CD4-positive, alpha-beta T cell treated with Interleukin-1 beta for 1 hour (primary cell): ENCODE measurements at places on chromosomes 6 and 20.

DNA sequence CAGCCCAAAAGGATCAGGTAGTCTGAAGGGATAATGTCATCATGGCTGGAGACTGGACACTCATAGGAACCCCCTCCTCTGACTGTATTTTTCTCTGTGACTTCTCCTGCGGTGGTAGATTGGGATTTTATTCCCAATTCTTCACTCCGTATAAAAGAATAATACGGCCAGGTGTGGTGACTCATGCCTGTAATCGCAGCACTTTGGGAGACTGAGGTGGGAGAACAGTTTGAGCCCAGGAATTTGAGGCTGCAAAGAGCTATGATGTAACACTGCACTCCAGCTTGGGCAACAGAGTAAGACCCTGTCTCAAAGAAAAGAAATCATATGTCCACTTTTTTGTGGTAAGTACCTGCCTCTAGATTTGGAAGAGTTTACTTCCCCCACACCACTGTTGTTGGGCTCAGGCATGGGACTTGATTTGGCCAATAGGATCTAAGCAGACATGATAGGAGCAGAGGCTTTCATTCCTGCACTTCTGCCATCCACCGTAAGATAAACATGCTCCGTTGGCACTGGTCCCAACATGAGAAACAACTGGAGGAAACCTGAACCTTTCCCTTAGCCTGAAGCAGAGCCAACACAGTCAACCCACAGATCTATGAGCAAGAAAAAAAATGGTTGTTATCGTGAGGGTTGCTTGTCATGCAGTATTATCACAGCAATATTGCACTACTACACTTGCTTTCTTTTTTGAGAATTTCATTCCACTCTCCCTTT, 82.0 kb downstream of the JPH2 start:
- DNase-seq = no peak

DNA sequence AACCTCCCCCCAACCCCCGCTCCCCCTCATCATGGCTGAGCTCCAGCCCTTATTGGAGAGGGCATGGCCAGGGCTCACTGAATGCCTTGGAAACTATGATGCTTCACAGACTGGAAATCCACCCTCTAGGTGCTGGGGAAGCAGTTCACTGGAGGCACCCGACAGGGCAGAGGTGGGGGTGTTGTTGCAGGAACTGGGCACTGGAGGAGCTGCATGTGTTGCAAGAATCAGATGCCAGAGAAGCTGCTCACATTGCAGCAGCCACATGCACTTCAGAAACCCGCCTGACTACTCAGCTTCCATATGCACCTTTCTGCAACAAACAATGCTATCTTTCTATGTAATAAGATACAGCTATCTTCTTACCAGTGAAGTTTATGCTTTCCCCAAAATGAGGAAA, 7.9 kb upstream of the TBPL1 start:
- DNase-seq = no peak

GRCh38 chr20:51423810-51424209, 118.7 kb downstream of the NFATC2 start:
- no peak for DNase-seq

DNA sequence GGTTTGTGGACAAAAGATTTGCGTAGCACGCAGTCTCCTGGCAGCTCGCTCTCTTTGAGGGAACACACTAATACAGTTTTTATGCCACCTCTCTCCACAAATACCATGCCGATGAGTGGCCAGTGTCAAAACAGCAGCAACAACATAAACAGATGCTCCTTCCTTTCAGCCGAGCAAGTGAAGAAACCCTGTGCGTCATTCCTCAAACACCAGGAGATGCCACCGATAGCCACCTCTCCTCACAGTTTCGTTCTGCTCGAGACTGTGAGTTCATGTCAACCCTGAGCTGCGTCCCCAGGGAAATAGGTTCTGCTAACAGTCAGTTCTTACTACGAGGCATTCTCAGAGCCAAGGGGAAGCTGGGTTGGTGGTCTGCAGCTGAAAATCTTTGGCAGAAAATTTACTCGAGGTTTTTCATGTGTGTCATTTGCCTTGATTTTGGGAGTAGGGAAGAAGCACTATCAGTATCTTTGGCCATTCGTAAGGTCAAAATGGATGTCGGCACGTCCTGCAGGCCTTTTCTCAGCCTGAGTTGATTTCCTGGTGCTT, 59.9 kb downstream of the EYA2 start:
- no peak for DNase-seq

DNA sequence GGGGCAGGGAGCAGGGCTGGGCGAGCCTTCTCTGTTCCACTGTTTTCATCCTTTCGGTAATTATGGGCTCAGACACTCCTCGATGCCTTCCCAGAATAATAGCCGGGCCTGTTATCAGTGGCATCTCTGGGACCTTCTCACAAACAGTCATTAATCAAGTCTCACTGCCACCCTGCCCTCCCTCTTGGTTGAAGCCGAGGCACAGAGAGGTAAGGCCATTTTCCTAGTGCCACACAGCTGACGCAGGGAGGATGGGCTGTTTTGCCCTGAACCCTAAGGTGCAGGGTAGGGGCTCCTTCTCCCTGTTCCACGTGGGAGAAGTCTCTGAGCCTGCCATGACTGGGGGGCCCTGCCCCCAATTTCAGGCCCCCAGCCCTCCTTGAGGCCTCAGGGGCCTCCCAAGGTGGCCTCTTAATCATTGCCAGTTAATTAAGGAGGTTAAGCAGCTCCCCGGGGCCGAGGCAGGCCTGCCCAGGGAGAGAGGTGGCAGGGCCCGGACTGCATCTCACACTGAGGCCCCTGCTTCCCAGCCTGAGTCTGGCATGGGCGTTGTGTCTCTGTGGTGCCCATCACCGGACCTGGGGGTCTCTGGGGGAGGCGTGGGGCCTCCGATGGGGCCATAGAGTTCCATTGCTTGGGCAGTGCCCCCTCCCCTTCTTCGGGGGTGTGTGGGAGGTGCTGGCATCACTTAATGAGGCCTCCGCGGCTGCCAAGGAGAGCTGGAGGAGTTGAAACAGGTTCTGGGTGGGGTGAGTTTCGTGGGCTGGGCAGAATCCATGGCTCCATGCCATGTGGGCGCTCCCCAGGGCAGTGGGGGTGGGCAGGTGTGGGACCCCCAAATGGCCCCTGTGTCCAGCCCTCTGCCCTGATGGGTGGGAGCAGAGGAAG, 42.9 kb downstream of the CEBPB start:
- no peak for DNase-seq

GRCh38 chr6:138577151-138577915, 78.0 kb upstream of the NHSL1 start:
- DNase-seq = no peak

- DNase-seq = peak; percentile 64
These were observed 44.1 kb downstream of the NHSL1 start for GRCh38 chr6:138454981-138455706.

GRCh38 chr6:14852375-14852774, 393.5 kb upstream of the JARID2 start:
- DNase-seq = no peak

DNA sequence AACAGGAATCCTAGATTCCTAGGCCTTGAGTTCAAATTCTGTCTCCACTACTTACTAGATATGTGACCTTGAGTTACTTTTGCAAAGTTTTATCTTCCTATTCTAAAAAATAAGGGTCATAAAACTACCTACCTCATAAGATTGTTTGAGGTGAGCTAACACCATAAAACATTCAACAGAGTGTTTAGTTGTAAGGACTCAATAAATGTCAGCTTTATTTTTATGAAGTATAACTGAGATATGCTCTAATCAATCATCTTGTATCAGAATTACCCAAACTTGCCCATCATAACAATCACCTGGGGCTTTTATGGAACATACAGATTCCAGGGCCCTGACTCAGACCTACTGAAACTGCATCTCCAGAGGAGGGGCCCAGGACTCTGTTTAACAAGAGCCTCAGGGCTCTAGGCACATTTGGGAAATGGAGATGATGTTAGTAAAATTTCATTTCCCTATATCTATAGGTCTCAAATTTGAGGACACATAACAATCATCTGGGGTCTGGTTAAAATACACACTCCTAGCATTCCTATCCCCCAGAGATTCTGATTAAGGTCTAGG, 35.5 kb upstream of the MRAP2 start:
- no peak for DNase-seq

DNA sequence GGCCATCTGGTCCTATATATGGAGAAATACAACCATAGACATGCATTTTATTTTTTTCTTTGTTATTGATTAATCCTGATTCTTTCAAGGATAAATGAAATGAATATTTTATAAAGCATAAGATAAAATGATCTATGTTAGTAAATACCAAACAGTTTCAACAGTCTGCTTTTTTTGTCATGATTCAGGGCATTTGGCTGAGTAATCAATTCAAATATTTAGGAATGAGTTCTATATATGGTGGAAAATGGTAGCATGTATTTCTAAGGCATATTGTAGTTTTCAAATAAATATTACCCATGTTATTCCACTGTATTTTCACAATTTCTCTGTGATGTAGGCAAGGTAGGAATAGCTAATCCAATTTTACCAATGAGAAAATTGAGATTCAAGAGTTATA, 287.5 kb upstream of the FKBP1C start:
- DNase-seq = no peak

DNA sequence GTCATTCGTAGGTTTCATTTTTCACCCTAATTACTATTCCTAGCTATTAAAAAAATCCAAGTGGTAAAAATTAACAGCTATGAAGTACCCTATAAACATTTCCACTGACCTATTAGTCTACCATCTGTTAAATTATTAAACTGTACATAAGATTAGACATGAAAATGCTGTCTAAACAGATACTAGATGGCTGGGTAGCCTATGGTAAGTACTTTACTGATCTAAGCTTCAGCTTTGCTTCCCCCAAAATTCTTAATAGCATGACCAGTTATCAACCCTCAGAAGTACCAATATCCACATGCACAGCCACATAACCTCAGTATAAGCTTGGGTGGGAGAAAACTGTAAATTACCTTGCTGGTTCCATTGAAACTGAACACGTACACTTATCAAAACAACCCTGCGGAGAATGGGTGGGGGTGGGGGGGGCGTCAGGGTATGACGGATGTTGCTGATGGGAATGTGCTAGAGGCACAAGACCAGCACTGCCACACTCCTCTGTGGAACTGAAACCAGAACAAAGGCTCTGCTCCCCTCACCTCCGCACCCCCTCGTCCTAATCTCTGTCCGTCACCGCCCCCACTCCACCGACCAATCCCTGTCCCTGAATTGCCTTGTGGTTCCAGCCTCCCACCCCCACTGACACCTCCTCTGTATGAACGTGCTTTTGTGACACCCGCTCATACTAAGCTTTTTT, 45.3 kb downstream of the B4GALT5 start:
- DNase-seq = peak; percentile 85

DNA sequence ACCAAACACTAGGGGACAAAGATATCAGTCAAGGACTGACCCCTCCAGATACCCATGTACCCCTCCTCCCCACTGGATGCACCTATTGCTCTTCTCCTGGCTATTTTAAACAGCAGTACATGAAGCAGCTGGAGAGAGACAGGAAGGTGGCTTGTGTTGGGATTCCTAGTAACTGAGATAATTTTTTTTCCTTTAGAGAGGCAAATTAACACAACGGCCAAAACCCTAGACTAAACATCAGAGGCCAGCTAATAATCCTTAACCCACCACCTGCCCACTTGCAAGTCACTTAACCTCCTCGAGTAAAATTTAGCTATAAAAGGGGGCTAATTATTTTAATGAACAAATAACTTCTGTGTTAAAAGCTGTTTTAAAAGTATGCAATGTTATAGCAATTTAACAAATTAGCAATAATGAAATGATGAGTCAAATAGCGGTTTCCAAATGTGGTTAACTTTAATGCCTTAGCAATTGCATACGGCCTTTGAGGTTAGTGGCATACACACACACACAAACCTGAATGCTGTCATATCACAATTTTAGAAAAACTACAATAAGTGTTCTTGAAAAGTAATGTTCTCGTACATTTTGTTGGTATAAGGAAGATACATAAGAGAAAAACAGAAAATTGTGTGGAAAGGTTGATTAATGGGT, 151.7 kb downstream of the FRK start:
- DNase-seq = no peak

GRCh38 chr6:70763754-70764510, 96.2 kb downstream of the SMAP1 start:
- no peak for DNase-seq

DNA sequence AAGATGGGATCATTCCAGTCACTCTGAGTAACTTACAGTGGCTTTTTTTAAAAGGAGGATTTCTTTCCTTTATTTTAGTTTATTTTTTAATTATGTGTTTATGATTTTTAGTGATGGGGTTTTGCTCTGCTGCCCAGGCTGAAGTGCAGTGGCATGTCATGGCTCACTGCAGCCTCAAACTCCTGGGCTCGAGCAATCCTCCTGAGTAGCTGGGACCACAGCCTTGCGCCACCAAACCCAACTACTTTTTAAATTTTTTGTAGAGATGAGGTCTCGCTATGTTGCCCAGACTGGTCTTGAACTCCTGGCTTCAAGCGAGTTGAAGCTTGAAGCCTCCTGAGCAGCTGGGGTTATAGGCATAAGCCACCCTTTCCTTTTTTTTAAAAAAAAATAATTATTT, 31.8 kb upstream of the PHACTR3 start:
- DNase-seq = no peak

DNA sequence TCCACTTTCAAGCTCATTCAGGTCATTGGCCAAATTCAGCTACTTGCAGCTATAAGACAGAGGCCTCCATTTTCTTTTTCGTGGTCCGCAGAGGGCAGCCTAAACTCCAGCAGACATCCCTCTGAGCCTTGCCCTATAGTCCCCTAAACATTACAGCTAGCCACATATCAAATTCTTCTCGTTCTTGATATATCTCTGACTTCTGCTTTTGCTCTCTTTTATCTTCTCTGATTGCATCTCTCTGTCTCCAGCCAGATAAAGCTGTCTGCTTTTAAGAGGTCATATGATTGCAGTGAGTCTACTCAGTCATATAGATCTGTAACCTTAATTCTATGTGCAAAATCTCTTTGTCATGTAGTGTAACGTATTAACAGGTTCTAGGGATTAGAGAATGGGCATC, 358.4 kb upstream of the RGS17 start:
- DNase-seq = no peak

DNA sequence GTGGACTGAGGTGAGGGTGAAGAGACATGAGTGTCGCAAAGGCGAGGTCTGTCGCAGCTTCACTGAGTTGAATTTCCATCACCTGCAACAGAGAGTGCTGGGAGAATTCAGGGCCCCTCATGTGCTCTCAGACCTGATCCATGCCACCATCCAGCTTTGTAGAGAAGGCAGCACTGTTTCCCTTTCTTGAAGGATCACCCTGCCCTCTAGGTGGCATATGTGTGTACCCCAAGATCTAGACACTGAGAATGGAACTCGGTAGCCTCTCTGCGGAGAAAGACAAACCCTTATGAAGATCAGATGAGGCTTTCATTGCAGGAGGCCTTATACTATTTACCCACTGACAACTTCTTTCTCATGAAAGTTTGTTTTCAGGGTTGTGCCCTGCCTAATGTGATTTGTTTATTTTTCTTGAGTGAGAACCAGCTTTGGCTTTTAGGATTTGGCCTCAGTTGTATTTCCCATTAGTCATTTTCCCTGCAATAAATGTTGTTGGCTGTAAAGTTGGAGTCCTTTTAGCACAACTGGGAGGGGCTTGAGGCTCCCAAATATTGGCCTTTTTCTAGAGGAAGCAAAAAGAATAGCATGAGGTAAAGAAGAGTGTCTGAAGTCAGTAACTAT, 811.3 kb downstream of the DHX35 start:
- no peak for DNase-seq

GRCh38 chr6:158569036-158569435, 9.1 kb downstream of the TMEM181 start:
- no peak for DNase-seq

GRCh38 chr6:87944541-87944954, 103.1 kb upstream of the SPACA1 start:
- DNase-seq = no peak
